H9 (cell line): ENCODE measurements at places on chromosomes 1 and 21.

DNA sequence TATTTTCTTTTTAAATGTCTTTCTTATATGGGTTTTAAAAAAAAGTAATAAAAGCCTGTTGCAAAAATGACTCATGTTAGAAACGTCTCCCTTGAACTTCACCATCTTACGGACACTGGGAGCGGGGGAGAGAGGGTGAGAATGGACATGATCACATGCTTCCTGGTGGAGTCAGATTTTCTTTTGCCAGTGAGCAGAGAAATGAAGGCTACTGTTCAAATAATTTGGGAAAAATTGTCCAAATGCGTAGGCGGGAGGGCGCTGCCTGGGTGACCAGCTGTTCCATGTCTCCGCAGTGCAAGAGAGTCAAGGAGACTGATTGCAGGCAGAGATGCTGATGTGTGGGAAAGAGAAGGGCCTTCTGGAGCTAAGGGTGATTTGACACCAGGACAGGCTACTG lies 23.1 kb downstream of the EIF2D start:
- DNase-seq: no peak

- no peak for DNase-seq
These were observed 827 bp downstream of the OR2B11 start for GRCh38 chr1:247456914-247457639.

DNA sequence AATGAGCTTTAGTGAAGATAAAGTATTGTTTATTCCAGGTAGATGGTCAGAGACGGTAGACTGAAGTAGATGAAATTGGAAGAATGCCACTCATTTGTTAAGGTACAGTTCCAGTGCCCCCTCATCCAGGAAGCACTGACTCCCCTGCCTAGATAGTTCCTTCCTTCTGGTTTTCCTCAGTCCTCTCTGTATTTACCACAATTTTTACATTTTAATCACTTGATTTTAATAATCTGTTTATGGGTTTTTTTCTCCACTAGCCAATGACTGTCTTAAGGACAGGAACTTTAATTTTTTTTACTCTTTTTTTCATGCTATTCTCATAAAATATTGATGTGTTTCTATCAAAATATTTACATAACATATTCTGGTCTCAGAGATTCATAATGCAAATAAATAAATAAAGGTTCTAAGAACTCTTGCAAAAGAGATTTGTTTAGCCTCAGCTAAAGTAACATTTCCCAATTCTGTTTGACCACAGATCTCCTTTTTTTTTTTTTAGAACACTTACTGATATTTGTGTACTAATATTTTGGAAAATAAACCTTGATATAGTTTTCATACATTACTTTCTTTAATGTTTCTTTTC lies 651.6 kb downstream of the PLPP3 start:
- no peak for DNase-seq

GRCh38 chr1:183991756-183992155 lies 45.8 kb downstream of the COLGALT2 start:
- DNase-seq: no peak

DNA sequence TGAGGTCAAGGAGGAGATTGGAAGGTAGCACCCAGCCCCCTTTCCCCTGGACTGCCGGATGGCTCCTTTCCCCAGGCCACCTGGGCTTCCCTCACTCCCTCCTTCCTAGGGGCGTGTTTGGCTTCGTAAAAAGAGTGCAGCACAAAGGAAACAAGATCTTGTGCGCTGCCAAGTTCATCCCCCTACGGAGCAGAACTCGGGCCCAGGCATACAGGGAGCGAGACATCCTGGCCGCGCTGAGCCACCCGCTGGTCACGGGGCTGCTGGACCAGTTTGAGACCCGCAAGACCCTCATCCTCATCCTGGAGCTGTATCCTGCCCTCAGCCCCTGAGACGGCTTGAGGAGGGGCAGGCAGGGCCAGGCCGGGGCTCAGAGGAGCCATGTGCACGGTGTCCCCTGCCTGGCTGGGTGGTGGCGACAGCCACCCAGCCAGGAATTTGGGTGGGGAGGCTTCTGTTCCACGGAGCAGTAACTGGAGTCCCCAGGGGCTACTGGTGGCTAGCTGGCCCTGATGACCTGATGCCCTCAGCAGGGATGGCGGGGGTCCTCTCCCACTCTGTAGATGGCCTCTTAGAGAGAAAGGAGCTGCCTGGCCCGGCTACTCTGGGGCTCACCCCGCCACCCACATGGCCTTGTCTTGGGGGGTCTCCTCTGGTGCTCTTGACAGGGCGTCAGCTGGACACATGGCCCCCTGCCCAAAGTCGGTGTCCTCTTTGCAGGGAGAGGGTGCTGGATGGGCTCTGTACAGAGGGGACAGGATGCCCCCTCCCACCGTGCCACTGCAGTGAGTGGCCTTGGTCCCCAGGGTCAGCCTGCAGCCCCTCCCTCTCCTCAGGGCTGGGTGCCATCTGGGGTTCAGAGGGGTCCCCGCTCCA lies 39.5 kb downstream of the TRIM11 start:
- DNase-seq: no peak
